ENCODE measurements at places on chromosomes 11 and 22. TPM values are rescaled to one million over a fixed set of nuclear protein-coding genes. Genes with fewer than 3 reads are reported as not detected.

Gene C22orf31
- total RNA-seq: not detected

Gene TM7SF2
- total RNA-seq: 17.0 TPM

Gene CHRM1
- total RNA-seq: not detected

Gene FOSL1
- 6.2 TPM for total RNA-seq

Gene FOLR1
- total RNA-seq: not detected

Gene TMPRSS4
- not detected for total RNA-seq

Gene POGLUT3
- 27.0 TPM for total RNA-seq

Gene BTG4
- not detected for total RNA-seq

Gene OR5A1
- total RNA-seq: not detected

Gene ANGPTL5
- total RNA-seq: not detected

Gene ST14
- not detected for total RNA-seq

Gene GAL3ST1
- 0.18 TPM for total RNA-seq

Gene VSIG10L2
- total RNA-seq: not detected

Gene IGSF9B
- total RNA-seq: under 0.01 TPM

Gene SEPTIN3
- total RNA-seq: 0.30 TPM

Gene BCL2L13
- total RNA-seq: 77.9 TPM

Gene KMT2A
- total RNA-seq: 27.3 TPM

Gene PCSK7
- 70.0 TPM for total RNA-seq

Gene SCGB1D2
- total RNA-seq: not detected

Gene LRRC74B
- under 0.01 TPM for total RNA-seq

Gene PRR5L
- 23.2 TPM for total RNA-seq

Gene ARHGAP42
- total RNA-seq: 26.7 TPM

Gene ADAMTS8
- total RNA-seq: not detected

Gene ABTB2
- 14.2 TPM for total RNA-seq

Gene CRYBA4
- not detected for total RNA-seq

Gene IFITM1
- total RNA-seq: 0.42 TPM

Gene CLCF1
- 1.8 TPM for total RNA-seq

Gene KDM4E
- total RNA-seq: not detected

Gene OR8G5
- not detected for total RNA-seq

Gene CCDC116
- total RNA-seq: under 0.01 TPM

Gene KRTAP5-8
- total RNA-seq: not detected

Gene CCDC73
- total RNA-seq: not detected

Gene UVRAG
- total RNA-seq: 19.0 TPM

Gene LINC01488
- total RNA-seq: not detected

Gene CARS1
- total RNA-seq: 87.9 TPM

Gene IRAG1
- total RNA-seq: 8.6 TPM

Gene UBQLN3
- not detected for total RNA-seq

Gene VWCE
- total RNA-seq: 1.6 TPM

Gene OR51E2
- 0.59 TPM for total RNA-seq

Gene DGCR6L
- total RNA-seq: 28.7 TPM

Gene HBB
- total RNA-seq: not detected

Gene MS4A4A
- total RNA-seq: not detected

Gene SOX6
- 1.2 TPM for total RNA-seq

Gene INS
- total RNA-seq: not detected

Gene PATL1
- 6.8 TPM for total RNA-seq

Gene WT1
- total RNA-seq: 0.18 TPM

Gene KBTBD3
- 1.3 TPM for total RNA-seq

Gene SMIM35
- total RNA-seq: not detected

Gene GP1BB
- total RNA-seq: 1.8 TPM

Gene ROM1
- total RNA-seq: 2.5 TPM

Gene ZC3H7B
- total RNA-seq: 29.7 TPM

Gene KLHL35
- total RNA-seq: 2.9 TPM

Gene FAM180B
- not detected for total RNA-seq

Gene HORMAD2
- total RNA-seq: not detected

Gene OR56A1
- under 0.01 TPM for total RNA-seq

Gene CNTN5
- total RNA-seq: 1.5 TPM

Gene OR10D3
- total RNA-seq: not detected

Measured in smooth muscle cell of the umbilical artery (primary cell).